ENCODE measurements at places on chromosomes 5 and 9.

GRCh38 chr9:86854898-86855523, 92.3 kb downstream of the GAS1 start:
- peak; percentile 28 for DNase-seq

- DNase-seq, result no peak
Measured at GRCh38 chr5:39465097-39465496, 40.3 kb upstream of the DAB2 start.

- no peak for DNase-seq
Measured at GRCh38 chr9:100587375-100587774, 9.5 kb downstream of the CAVIN4 start.

- no peak for DNase-seq
Measured at GRCh38 chr9:36746415-36746814, 173.7 kb downstream of the MELK start.

- no peak for DNase-seq
Measured at GRCh38 chr5:176803943-176804498, 6.3 kb upstream of the UNC5A start.

DNA sequence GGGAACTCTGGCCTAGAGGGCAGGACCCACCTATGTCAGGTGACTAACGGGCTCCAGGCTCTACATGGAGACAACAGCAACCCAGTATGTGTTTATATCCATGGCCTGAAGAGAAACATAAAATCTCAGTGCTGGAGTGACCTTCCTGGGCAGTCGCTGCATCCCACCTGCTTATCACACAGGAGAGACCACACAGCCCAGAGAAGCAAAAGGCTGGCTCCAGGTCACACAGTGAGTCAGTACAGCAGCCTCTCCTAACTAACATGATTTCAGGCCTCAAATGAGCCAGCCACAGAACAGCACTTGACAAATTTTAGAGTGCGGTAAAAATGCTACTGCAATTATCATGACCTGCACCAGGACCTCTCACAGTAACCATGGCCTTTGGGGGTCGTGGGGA, 54.0 kb upstream of the TGFBR1 start:
- no peak for DNase-seq

GRCh38 chr9:97524424-97524823, 23.0 kb downstream of the TMOD1 start:
- DNase-seq, result no peak

- DNase-seq, result no peak
Measured at GRCh38 chr5:6900247-6901227, 187.3 kb downstream of the TENT4A start.

- DNase-seq, result no peak
Measured at GRCh38 chr9:113973963-113974413, 97.9 kb downstream of the ZNF618 start.
